ENCODE measurements at places on chromosomes 2 and 18. TPM values are rescaled to one million over a fixed set of nuclear protein-coding genes. Genes with fewer than 3 reads are reported as not detected.
A peak's percentile ranks its signal among the peaks of the same experiment; 100 is the strongest.

The OSBPL6 gene
- total RNA-seq = 4.0 TPM

The DNAJC5G gene
- not detected for total RNA-seq

The TNFAIP6 gene
- 7.3 TPM for total RNA-seq

The CCDC85A gene
- total RNA-seq = 7.6 TPM

The FOXI3 gene
- total RNA-seq = not detected

GRCh38 chr18:75132931-75133525 is 75.9 kb downstream of the PTGR3 start:
- no peak overlapping the region for H3K27ac ChIP-seq
- H3K36me3 ChIP-seq = no peaks in the 10 kb centered on the region
- no peaks in the 10 kb centered on the region for H3K4me1 ChIP-seq
- DNase-seq = no peak
- H3K27me3 ChIP-seq = no peaks in the 10 kb centered on the region

GRCh38 chr2:203649176-203649814 is 57.1 kb upstream of the CD28 start:
- peak overlapping the region; percentile 39 for H3K27ac ChIP-seq
- H3K36me3 ChIP-seq = no peaks in the 10 kb centered on the region
- H3K4me3 ChIP-seq = no peak overlapping the region

- H3K27me3 ChIP-seq = no peaks in the 10 kb centered on the region
- no peaks in the 10 kb centered on the region for H3K4me1 ChIP-seq
- no peaks in the 10 kb centered on the region for H3K36me3 ChIP-seq
- no peak for DNase-seq
- H3K4me3 ChIP-seq = no peak overlapping the region
These were observed 342.7 kb upstream of the CHAC2 start for GRCh38 chr2:53424902-53425301.

- no peak overlapping the region for H3K4me3 ChIP-seq
- no peaks in the 10 kb centered on the region for H3K36me3 ChIP-seq
- H3K27ac ChIP-seq = no peak overlapping the region
- H3K27me3 ChIP-seq = no peaks in the 10 kb centered on the region
- DNase-seq = no peak
These were observed 231.9 kb upstream of the MGAT5 start for GRCh38 chr2:134021830-134022524.

DNA sequence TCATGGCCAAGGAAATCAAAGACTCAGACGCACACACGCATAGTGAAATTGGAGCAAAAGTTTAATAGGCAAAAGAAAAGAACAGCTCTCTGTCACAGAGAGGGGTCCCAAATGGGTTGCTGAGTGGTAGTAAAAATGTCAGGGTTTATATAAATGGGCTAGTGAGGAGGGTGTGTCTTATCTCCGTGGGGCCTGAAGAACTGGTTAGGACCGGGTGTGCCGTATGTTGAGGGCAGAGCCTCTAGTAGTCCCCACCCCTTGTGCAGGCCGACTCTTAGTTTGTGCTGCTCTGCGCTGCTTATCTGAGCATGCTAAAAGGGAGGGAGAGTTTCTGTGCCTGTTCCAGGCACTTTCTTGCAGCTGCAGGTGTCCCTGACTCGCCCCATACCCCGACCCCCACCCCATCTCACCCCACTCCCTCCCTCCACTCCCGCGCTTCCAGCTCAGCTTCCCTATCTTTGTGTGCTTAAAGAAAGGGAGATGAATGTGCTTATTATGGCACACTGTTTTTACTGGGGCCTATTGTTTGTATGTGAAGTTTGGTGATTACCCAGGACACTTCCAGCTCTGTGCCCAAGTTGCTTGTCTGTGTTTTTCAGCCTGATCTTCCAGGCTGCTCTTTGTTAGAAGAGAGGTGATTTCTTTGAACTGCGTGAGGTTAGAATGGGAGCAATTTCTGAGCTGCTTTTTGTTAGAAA is 167.4 kb downstream of the SPAG16 start:
- no peaks in the 10 kb centered on the region for H3K4me1 ChIP-seq
- no peak overlapping the region for H3K27ac ChIP-seq
- DNase-seq = no peak
- no peaks in the 10 kb centered on the region for H3K27me3 ChIP-seq

- H3K4me3 ChIP-seq = no peak overlapping the region
- H3K27ac ChIP-seq = no peak overlapping the region
- no peaks in the 10 kb centered on the region for H3K4me1 ChIP-seq
- H3K27me3 ChIP-seq = no peaks in the 10 kb centered on the region
- H3K36me3 ChIP-seq = no peaks in the 10 kb centered on the region
- no peak for DNase-seq
These were observed 289.2 kb downstream of the LRRTM4 start for GRCh38 chr2:77232909-77233425.

GRCh38 chr2:176685908-176686307 is 416.7 kb downstream of the MTX2 start:
- H3K36me3 ChIP-seq = no peaks in the 10 kb centered on the region
- DNase-seq = no peak
- no peaks in the 10 kb centered on the region for H3K27me3 ChIP-seq
- no peak overlapping the region for H3K27ac ChIP-seq

DNA sequence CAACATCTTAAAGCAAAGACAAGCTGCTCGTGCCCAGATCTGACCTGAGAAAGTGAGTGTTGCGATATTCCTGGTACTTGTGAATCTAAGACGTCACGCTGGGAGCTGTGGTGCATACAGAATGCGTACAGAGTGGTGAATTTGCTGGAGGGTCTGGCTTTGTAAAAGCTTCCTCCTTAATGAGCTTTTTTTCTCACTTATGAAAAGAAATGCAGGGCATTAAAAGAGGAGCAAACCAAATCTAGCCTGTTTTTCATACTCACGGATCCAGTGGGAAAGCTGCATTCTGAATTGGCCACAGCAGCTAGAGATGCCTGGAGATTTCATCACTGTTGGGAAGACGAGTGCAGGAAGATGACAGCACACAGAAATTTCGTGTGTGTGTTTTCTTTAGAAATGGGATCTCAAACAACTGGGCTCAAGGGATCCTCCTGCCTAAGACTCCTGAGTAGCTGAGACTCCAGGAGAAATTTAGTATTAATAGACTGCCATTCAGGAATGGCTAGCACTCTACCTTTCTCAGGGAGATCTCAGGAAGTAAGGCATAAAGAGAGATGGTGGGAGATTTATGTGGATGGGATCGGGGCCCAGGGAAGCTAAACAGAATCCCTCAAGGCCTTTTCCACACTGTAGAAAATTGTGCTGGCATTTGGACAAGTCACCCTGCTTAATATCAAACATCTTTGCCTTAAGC is 181.3 kb downstream of the ALPK2 start:
- no peak overlapping the region for H3K4me3 ChIP-seq
- H3K27me3 ChIP-seq = no peaks in the 10 kb centered on the region
- H3K27ac ChIP-seq = no peak overlapping the region
- no peak for DNase-seq
- no peaks in the 10 kb centered on the region for H3K4me1 ChIP-seq

- no peak for DNase-seq
- H3K27ac ChIP-seq = no peak overlapping the region
- H3K36me3 ChIP-seq = no peaks in the 10 kb centered on the region
- no peak overlapping the region for H3K4me3 ChIP-seq
- no peaks in the 10 kb centered on the region for H3K27me3 ChIP-seq
These were observed 84.4 kb downstream of the DGKD start for GRCh38 chr2:233438573-233439147.

- DNase-seq = no peak
- no peak overlapping the region for H3K27ac ChIP-seq
- no peaks in the 10 kb centered on the region for H3K27me3 ChIP-seq
- no peaks in the 10 kb centered on the region for H3K36me3 ChIP-seq
These were observed 16.3 kb downstream of the GPR55 start for GRCh38 chr2:230908595-230909191.

DNA sequence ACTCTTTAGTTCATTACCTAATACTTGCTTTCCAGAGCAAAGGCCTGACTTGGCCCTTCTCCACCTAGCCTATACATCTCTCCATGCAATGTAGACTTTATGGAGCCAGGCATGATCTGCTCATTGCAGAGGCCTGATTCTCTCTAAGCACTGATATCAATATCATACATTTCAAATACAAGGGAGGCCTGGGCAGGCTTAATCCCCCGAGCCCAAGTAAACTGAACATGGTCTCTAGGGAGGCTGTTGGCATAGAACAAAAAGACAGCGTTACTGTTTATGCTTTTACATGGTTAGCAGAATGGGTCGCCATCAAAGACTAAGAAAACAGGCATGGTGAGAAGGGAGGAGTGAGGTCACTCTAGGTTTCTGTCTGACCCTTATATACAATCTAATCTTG is 695.1 kb downstream of the ZEB2 start:
- H3K27me3 ChIP-seq = no peaks in the 10 kb centered on the region
- DNase-seq = no peak
- no peak overlapping the region for H3K27ac ChIP-seq
- H3K4me1 ChIP-seq = no peaks in the 10 kb centered on the region
- H3K36me3 ChIP-seq = no peaks in the 10 kb centered on the region

- no peaks in the 10 kb centered on the region for H3K36me3 ChIP-seq
- DNase-seq = peak; percentile 95
- H3K4me1 ChIP-seq = peaks cover 28% of the 10 kb centered on the region
- peak within 1 kb of the TSS; percentile 88 for H3K27ac ChIP-seq
These were observed at the start of gene GALNT3 for GRCh38 chr2:165793779-165794535. Gene GALNT3, minus strand, starts transcription at chr2:165794247. Its CDS starts 23,547 bp downstream, at chr2:165770700.

- DNase-seq = no peak
- no peak overlapping the region for H3K4me3 ChIP-seq
- H3K27me3 ChIP-seq = no peaks in the 10 kb centered on the region
These were observed 535.7 kb upstream of the SLC39A10 start for GRCh38 chr2:195121341-195121740.

DNA sequence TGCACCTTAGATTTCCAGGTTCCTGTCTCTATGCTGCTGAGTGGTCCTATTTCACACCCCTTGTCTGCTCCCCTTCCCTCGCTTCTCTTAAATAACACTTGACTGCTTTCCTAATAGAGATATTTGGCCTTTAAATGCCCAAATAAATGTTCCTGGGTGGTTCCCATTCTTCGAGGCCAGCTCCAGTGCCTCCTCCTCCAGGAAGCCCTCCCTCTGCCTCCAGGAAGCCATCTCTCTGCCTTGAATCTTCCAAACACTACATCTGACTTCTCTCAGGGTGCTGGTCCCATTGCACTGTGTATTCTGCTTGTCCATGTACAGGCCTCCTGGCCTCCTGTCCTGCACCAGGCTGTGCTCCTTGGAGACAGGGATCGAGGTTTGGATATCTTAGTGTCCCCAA is 14.2 kb downstream of the EHD3 start:
- DNase-seq = no peak
- no peak overlapping the region for H3K4me3 ChIP-seq
- H3K27ac ChIP-seq = no peak overlapping the region
- no peaks in the 10 kb centered on the region for H3K4me1 ChIP-seq
- no peaks in the 10 kb centered on the region for H3K27me3 ChIP-seq

All from left lung (tissue), 14 donors.